D721Med (cell line): ENCODE measurements at places on chromosomes 16 and 17.

DNA sequence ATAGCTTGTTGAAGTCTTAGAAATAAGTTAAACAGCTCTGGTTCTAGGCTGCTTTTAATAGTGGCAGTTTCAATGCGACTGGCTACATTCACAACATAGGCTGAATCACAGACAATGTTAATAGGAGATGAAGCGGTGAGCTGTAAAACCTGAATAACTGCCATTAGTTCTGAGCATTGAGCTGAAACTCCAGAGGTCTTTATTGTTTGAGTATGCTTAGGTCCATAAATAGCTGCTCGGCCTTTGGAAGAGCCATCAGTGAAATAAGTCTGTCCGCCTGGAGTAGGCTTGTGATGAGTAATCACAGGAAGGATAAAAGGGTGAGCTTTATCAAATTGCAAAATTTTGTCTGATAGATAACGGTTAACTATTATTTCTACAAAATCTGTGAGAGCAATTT, 9.4 kb upstream of the ZNF689 start:
- no peak for DNase-seq

- DNase-seq: no peak
Measured at GRCh38 chr16:6576606-6577005, 756.0 kb upstream of the RBFOX1 start.

DNA sequence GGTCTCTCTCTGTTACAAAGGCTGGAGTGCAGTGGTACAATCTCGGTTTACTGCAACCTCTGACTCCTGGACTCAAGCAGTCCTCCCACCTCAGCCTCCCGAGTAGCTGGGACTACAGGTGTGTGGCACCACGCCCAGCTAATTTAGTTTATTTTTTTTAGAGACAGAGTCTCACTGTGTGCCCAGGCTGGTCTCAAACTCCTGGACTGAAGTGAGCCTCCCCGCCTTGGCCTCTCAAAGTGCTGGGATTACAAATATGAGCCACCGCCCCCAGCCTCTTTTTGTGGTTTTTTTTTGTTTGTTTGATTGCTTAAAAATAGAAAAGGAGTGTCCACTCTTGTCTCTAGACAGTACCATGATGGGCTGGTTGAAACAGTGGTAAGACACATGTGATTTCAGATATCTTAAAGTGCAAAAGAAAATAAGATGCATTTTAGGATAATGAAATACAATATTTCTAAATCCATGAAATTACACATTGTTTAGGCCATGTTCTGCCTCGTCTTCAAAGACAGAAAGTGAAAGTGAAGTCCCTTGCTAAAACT, 27.4 kb downstream of the KIAA0513 start:
- no peak for DNase-seq

- DNase-seq: no peak
Measured at GRCh38 chr16:67529582-67530012, 968 bp downstream of the RIPOR1 start.

GRCh38 chr17:9666461-9667050, 21.2 kb downstream of the USP43 start:
- DNase-seq: no peak

- no peak for DNase-seq
Measured at GRCh38 chr17:68851890-68852289, 103.3 kb downstream of the ABCA8 start.

GRCh38 chr17:5282642-5283217, 646 bp downstream of the RABEP1 start:
- no peak for DNase-seq

- no peak for DNase-seq
Measured at GRCh38 chr17:200586-200985, 19.1 kb upstream of the DOC2B start.
